Psoas muscle (tissue), 8 donors: ENCODE measurements at places on chromosomes 1 and 21.

DNA sequence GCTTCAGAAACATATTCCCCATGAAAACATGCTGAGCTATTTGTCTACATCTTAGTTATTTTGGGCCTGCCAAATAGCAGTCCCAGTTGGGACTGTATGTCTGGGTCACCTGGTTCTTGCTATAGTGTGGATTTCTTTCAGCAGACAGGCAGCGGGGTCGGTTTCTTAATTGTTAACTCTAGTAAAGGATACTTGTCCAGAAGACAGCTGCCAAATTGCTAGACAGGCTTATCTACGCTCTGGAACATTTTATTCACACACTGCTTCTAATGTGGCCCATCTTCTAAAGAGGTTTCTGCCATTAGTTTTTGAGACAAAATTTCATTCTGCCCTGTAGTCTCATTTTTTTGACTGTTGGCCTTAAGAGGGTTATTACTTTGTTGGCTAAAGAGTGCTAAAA is 217.9 kb downstream of the RWDD3 start:
- DNase-seq = no peak

DNA sequence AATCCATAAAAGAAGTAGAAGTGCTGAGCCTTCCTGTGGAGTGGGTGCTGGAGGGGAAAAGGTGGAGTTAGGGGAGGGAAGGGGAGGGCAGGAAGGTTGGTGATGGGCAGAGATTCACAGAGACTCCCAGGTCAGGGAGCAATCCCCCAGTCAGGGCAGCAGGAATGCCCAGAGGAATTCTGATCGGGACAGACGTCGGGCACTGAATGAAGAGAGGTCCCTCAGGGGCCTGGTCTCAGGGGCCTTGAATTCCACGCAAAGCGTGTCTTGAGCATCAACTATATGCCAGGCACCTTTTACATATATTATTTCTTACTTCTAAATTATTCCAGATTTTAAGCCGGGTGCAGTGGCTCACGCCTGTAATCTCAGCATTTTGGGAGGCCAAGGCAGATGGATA is 7.2 kb upstream of the PADI1 start:
- no peak for DNase-seq

DNA sequence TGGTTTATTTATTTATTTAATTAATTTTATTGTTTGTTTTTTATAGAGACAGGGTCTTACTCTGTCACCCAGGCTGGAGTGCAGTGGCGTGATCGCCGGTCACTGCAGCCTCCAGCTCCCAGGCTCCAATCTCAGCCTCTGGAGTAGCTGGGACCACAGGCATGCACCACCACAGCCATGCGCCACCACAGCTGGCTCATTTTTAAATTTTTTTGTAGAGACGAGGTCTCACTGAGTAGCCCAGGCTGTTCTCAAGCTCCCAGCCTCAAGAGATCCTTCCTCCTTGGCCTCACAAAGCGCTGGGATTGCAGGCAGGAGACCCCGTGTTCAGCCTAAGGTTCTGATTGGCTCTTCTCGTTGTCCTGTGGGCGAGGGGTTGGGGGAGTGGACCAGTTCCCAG is 22.1 kb downstream of the UMODL1 start:
- no peak for DNase-seq

- DNase-seq = no peak
Observed at GRCh38 chr1:102107441-102107840, 110.7 kb upstream of the OLFM3 start.

DNA sequence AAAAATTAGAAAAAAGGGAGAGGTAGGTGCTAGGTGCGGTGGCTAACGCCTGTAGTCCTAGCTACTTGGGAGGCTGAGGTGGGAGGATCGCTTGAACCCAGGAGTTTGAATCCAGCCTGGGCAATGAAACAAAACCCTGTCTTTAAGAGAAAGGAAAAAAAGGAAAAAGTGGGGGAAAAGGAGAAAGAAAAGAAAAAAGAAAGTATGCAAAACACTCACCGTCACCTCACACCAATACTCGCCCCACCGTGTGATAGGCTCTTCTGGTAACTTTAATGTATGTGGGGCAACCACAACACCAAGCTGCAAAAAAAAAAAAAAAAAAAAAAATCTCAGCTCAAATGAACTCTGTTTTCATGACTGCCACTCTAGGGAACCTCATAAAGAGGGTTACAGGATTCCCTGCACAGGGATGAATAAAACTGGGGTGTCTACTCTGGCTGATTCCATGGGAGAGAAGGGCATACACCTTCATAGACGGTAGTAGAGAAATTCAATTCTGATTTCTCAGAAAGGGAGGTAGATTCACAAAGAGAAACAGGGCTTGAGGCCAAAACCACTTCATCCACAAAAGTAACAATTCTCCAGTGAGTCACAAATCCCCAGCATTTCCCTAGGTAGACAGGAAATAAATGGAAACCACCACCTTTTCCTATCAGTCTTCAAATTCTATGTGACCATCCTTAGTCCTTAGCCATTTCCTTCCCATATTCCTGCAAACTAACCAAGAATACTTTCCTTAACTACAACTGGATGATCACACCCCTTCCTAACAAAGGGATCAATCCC is 2.5 kb downstream of the MRPL9 start:
- no peak for DNase-seq

- peak; percentile 61 for DNase-seq
Observed at GRCh38 chr1:161038523-161039153, at the start of gene TSTD1. TSTD1 (minus strand) TSS chr1:161038964; CDS start chr1:161038889, 75 bp downstream.

DNA sequence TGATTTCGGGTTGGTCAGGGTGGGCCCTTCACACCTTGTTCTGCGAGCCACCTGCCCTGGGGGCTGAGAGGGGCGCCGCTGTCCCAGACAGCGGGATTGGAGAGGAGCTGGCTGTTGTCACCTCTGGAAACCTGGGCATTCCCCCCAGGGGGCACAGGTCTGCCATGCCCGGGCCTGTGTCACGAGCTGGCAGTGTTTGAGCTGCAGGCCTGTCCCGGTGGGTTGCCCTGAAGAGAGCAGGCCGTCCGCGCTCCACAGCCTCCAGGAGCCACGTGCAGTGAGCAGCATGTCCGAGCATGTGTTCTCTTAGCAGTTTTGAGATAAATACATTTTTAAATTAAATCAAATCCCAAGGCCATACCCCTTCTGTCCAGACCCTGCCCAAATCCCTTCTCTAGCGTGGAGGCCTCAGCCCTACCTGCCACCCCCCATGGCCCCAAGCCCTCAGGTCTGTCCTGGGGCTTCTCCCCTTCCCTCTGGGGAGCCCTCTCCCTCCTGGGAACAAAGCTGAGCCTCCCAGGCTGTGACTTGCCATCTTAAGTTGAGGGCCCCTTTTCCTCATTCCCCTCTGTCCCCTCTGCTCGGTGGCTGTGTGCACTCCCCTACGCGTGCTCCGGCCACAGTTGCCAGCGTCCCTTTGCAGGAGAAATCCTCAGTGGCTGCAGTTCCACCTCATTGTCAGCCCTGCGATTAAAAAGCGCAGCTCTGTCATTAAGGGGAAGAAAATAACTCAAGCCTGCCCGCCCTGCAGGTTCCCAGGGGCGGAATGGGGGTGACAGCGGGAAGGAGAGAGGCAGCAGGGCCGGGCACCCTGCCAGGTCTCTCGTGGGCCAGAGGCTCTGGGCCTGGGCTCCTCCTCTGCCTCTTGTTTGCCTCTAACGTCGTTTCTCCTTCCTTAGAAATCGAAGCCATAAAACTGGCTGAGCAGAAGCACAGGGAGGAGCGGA is 26.6 kb downstream of the SLX9 start:
- DNase-seq = peak; percentile 63

DNA sequence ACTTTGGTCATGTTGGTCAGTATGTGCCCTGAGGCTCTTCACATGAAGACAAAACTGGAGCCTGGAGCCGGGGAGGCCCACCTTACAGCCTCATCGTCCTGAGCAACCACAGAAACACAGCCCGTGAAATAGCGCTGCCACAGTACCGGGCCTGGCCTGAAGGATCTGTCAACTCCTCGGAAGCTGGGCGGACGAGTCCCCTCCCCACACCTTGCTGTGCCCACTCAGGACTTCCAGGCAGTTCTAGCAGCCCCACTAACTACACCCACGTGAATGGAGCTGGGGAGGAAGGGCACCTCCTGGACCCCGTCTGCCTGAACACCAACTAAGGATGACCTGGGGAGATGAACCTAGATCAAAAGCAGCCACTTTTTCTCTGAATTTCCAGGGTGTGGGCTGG is 24.7 kb downstream of the SDE2 start:
- DNase-seq = no peak

DNA sequence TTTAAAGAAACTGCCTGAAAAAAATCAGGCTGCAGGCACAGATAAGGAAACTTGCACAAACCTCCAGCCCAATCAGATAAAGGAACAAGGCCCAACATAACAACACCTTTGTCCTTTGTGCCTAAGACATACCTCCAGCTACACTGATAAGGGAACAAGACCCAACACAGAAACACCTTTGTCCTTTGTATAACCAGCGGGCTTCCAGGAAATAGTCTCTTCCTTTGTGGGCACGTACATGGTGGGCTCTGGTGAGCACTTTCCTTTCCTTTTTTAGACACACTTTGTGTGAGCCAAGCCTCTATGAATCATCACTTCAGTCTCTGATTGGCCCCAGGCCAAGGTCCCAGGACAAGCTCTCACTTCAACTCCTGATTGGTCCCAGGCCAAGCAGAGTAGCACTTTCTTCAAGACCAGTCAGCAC is 23.6 kb downstream of the ZNF670 start:
- DNase-seq = no peak

DNA sequence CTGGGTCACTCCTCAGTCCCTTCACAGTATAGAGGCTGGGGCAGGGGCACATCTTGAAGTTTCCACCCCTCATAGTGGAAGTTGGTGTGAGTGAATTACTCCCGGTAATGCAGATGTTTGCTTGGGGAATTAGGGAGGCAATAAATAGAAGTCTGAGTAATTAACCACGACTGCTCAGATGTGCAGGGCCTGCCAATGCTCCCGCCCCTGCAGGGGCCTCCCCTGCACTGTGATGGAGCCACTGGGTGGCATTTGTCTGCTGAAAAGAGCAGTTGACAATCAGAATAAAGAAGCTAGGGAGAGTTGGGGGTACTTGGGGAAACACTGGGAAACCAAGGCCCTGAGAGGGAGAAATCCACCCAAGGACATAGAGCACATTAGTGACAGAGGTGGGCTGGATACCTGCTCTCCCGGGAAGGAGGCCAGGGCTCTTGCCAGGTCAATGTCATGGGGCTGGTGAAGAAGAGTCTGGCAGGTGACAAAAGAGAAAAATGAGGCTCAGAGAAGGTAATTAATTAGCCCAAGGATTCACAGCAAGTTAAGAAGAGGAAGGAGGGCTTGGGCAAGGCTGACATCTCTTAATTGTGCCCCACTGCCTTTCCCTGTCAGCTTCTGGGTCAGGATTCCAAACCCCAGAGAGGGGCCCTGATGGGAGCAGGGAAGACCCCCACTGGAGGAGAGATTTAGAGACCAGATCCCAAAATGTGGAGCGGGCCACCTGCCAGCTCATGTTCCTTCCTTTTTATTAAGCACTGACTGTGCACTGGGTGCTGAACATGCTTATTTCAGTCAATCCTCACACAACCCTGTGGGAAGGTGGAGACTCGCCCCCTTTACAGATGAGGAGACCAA is 436.2 kb downstream of the MATN1 start:
- no peak for DNase-seq

DNA sequence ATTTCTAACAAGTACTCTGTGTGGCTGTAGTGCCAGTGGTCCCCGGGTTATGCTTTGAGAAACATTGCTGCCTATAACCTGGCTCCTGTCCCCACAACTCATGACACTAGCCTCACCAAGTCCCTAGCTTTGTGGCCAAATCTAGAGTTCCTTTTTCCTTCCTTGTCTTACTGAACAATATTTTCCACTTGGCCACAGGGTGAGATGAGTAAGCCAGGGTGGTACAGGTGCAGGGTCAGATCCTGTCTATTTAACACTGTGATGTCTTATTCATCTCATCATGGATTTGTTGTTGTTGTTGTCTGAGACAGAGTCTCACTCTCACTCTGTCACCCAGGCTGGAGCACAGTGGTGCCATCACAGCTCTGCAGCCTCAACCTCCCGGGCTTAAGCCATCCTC is 18.6 kb downstream of the ARMH1 start:
- no peak for DNase-seq

GRCh38 chr1:235009074-235009473 is 119.6 kb downstream of the TOMM20 start:
- DNase-seq = no peak

GRCh38 chr1:5597171-5597850 is 394.9 kb downstream of the NPHP4 start:
- DNase-seq = no peak

DNA sequence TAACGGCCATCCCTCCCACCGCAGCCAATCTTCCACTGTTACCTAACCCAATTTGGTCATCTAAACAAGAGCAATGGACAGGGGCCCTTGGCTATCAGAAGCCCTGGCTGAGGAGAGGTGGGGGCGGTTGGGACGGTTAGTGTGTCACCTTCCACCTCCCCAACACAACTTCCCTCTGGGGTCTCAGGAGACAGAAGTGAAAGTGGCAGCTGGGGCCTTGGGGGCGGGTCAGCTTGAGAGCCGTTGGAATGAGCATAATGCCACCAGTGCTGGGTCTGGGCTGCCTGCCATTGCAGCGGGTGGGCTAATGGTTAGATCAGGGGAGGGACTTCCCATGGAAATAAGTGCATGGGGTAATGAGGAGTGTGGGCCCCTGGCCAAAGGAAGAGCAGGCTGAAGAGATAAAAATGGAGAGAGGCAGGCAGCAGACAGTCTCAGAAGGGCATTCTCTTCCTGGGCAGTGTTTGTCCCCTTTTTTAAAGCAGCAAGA is 7.9 kb downstream of the MEF2D start:
- DNase-seq = no peak

- DNase-seq = no peak
Observed at GRCh38 chr1:83097715-83098114, 901.2 kb downstream of the TTLL7 start.

- DNase-seq = no peak
Observed at GRCh38 chr1:151839457-151840403, at the start of gene C2CD4D. C2CD4D (minus strand) TSS chr1:151839820; CDS start chr1:151838989, 831 bp downstream.

DNA sequence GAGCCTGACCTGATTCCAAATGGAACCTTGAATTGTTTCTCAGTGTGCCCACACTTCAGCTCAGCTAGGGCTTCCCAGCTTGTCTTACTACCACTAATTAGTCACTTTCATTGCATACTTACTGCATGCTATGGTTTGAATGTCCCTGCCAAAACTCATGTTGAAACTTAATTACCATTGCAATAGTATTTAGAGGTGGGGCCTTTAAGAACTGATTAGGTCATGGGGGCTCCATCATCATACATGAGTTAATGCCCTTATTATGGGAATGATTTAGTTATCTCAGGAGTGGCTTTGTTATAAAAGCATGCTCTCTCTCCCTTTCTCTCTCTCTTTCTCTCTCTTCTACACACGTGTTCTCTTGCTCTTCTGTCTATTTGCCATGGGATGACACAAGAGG is 68.3 kb downstream of the NENF start:
- no peak for DNase-seq
